CD4-positive, alpha-beta memory T cell (primary cell): ENCODE measurements at places on chromosomes 6 and 20.

GRCh38 chr6:133301835-133302234 is 60.7 kb downstream of the EYA4 start:
- H3K4me1 ChIP-seq = no peaks in the 10 kb centered on the region
- no peak overlapping the region for H3K4me3 ChIP-seq
- H3K27me3 ChIP-seq = no peaks in the 10 kb centered on the region
- H3K27ac ChIP-seq = no peak overlapping the region

- H3K27ac ChIP-seq = no peak overlapping the region
- H3K27me3 ChIP-seq = no peaks in the 10 kb centered on the region
- H3K36me3 ChIP-seq = no peaks in the 10 kb centered on the region
- peaks cover 7% of the 10 kb centered on the region for H3K4me1 ChIP-seq
These were observed 147.3 kb downstream of the TTLL2 start for GRCh38 chr6:167472148-167472547.

DNA sequence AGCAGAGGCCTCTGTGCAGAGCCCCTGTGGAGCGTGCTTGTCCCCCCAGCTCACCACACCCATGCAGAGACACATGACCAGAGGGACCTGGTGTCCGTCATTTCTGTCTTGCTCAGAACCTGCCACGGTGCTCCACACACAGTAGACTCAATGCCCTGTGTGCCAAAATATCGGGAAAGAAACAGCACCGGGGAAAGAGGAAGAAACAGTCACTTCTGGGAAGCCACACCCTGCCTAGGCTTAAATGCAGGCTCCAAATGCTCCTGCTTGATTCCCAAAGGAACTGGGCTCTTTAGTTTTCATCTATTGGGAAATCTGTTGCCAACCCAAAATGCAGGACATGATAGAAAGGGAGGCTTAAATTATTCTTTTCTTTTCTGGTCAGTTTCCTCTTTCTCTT is 503.9 kb downstream of the CD83 start:
- H3K27me3 ChIP-seq = no peaks in the 10 kb centered on the region
- peaks cover 7% of the 10 kb centered on the region for H3K4me1 ChIP-seq
- no peak overlapping the region for H3K4me3 ChIP-seq

GRCh38 chr6:148969603-148970061 is 222.8 kb downstream of the UST start:
- H3K27ac ChIP-seq = no peak overlapping the region
- no peaks in the 10 kb centered on the region for H3K4me1 ChIP-seq
- H3K27me3 ChIP-seq = no peaks in the 10 kb centered on the region
- DNase-seq = no peak

GRCh38 chr6:123879749-123880148 is 76.1 kb downstream of the NKAIN2 start:
- H3K27me3 ChIP-seq = no peaks in the 10 kb centered on the region
- no peak overlapping the region for H3K27ac ChIP-seq
- no peak overlapping the region for H3K4me3 ChIP-seq

DNA sequence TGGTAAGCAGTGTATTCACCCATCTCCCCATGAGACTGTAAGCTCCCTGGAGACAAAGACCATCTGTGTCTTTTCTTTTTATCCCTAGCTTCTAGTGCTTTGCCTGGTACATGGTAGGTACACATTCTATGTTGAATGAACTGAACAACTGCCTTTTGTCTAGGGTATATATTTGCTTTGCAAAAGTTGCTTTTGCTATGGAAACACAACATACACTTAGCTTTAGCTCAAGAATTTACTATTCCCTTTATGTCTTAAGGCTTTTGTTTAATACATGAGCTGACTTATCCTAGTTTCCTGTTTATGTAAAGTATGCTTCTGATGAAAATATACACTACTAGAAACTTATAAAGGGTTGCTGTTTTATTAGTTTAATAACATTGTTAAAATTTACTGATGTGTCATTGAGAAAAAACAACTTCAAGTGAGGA is 198.2 kb downstream of the PRL start:
- H3K4me1 ChIP-seq = no peaks in the 10 kb centered on the region
- no peak overlapping the region for H3K27ac ChIP-seq
- no peaks in the 10 kb centered on the region for H3K36me3 ChIP-seq
- DNase-seq = no peak
- no peak overlapping the region for H3K4me3 ChIP-seq
- H3K27me3 ChIP-seq = no peaks in the 10 kb centered on the region

- no peak for DNase-seq
- peaks cover 31% of the 10 kb centered on the region for H3K36me3 ChIP-seq
- H3K4me3 ChIP-seq = no peak overlapping the region
- no peaks in the 10 kb centered on the region for H3K27me3 ChIP-seq
- H3K27ac ChIP-seq = no peak overlapping the region
These were observed 13.0 kb downstream of the NCOA5 start for GRCh38 chr20:46076806-46077205.

DNA sequence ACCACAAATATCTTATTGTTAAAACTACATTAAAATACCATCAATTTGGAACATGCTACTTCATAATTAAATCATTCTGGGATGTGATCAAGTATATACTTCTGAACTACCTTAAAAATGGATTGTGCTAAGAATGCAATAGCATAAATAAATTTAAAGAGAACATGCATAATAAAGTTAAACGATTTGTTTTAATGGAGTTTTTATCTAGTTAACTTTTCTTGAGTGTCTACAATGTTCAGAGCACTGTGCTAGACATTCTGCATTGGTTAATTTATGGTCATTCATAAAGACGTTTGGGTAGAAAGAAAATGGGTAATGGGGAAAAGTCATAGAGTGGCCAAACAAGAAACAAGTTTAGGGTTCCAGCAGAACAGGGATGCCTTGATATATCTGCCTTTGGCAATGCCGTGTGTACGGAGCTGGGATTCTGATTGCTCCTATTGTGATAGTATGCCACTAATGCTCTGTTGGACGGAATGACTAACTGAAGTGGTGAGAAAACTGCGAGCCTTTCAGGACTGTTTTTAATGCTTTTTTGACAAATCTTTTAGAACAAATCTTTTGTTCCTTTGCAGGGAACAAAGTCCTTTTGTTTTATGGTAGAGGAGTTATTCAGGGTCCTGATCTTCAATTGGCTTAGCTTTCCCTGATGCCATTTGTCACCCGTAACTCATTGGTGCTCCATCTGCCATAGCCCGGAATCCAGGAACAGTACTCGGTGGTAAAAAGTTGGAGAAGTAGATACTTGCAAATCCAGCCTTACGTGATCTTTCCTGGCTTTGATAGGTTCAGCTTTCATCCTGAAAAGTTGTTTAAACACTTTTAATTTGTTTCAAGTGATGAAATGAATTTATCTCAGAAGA is 162.6 kb downstream of the BCKDHB start:
- no peak for DNase-seq
- no peaks in the 10 kb centered on the region for H3K36me3 ChIP-seq
- no peaks in the 10 kb centered on the region for H3K27me3 ChIP-seq

GRCh38 chr20:62365814-62366369 is 1.2 kb downstream of the LAMA5 start:
- peaks cover 20% of the 10 kb centered on the region for H3K4me1 ChIP-seq
- no peak for DNase-seq
- H3K27me3 ChIP-seq = peaks cover 18% of the 10 kb centered on the region
- H3K27ac ChIP-seq = no peak overlapping the region

DNA sequence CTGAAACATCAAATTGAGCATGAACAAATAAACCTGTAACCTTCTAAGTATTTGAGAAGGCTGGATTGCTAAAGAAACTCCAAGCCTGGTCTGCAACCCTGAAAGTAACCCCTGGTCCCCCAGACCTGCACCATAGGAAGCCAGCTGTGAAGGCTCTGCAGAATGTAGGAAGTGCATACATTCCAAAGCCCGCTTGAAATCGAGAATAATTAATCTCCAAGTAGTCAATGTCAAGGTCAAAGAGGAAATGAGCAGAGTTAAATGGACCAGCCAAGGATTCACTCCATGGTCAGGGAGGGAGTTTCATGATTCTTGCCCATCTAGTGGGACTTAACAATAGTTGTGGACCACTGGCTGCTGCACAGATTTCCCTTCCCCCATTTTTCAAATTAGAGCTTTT is 107.6 kb upstream of the RNF24 start:
- H3K27me3 ChIP-seq = no peaks in the 10 kb centered on the region
- H3K36me3 ChIP-seq = no peaks in the 10 kb centered on the region
- H3K27ac ChIP-seq = no peak overlapping the region
- no peaks in the 10 kb centered on the region for H3K4me1 ChIP-seq
- H3K4me3 ChIP-seq = no peak overlapping the region

DNA sequence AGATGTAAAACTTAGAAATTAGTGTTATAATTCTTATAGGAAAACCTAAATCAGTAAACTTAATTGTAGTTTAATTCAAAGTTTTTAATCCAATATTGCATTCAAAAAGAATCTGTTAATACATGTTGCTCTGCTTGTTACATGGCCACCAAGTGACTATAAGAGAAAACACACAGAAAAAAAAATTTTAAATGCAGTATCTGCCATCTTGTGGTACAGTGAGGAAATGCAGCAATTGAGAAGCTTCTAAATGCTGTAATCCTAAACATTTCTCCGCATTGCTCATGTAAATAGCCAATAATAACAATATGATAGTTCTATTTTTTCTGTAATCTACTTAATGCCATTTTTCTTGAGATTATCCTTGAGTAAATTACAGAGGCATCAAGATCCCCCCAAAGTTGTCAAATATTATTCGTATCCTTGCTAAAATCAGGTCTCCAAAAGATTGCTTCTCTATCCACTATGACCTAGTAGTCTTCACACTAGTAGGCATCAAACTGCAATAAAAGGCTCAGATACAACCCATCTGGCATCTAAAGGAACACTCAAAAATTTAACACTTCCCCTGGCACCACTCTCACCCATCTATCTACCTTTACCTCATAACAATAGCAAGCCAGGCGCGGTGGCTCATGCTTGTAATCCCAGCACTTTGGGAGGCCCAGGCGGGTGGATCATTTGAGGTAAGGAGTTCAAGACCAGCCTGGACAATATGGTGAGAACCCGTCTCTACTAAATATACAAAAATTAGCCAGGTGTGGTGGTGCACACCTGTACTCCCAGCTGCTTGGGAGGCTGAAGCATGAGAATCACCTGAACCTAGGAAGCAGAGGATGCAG is 34.6 kb downstream of the HDAC2 start:
- H3K27ac ChIP-seq = no peak overlapping the region
- no peaks in the 10 kb centered on the region for H3K4me1 ChIP-seq
- no peaks in the 10 kb centered on the region for H3K27me3 ChIP-seq
- peak; percentile 21 for DNase-seq

DNA sequence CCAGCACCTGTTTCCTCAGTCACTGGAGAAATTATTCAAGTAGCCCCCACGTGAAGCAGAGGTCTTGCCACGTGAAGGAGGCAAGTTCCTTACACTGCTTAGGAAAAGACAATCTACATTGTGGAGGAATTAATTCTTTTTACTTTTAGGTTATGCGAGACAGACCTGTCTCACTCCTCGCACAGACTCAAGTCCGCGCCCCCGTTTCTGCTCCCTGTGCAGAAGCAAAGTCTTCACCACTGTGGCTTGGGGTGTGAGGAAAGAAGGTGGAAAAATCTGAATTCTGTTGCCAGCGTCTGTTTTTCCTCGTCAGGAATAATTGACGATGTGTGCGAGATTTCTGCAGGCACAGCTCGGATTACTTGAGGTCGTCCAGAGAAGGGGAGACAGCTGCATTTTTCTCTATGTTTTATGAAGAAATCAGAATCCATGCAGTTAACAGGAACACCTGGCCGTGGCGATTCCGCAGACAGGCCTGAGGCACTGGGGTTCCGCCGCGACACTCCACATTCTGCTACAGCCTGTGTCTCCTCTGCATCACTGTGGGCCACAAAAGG is 185.1 kb downstream of the SMOC2 start:
- H3K27ac ChIP-seq = no peak overlapping the region
- DNase-seq = no peak
- no peaks in the 10 kb centered on the region for H3K27me3 ChIP-seq
- no peaks in the 10 kb centered on the region for H3K36me3 ChIP-seq
- H3K4me3 ChIP-seq = no peak overlapping the region
- H3K4me1 ChIP-seq = no peaks in the 10 kb centered on the region

DNA sequence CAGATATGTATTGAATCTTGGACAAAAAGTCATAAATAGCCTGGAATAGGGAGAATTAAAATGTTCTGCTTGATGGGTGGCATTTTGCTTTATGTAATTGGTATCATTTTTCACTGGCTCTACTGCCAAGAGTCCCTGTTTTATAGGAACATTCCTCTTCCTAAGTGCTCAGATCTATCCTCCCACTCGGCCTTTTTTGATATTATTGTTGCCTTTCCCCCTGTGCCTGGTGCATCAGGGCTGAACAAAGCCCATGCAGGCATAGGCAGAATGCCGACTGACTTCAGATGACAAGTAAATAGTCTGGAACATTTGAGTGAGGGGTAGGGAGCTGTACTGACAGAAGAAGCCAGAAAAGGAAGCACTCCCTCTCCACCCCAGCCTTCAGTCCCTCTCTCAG is 127.0 kb downstream of the PKHD1 start:
- no peaks in the 10 kb centered on the region for H3K4me1 ChIP-seq
- DNase-seq = no peak
- no peaks in the 10 kb centered on the region for H3K36me3 ChIP-seq
- no peaks in the 10 kb centered on the region for H3K27me3 ChIP-seq

GRCh38 chr20:40945754-40946450 is 82.7 kb upstream of the TOP1 start:
- H3K27me3 ChIP-seq = no peaks in the 10 kb centered on the region
- no peak for DNase-seq
- no peaks in the 10 kb centered on the region for H3K36me3 ChIP-seq
- no peak overlapping the region for H3K4me3 ChIP-seq
- H3K27ac ChIP-seq = no peak overlapping the region

DNA sequence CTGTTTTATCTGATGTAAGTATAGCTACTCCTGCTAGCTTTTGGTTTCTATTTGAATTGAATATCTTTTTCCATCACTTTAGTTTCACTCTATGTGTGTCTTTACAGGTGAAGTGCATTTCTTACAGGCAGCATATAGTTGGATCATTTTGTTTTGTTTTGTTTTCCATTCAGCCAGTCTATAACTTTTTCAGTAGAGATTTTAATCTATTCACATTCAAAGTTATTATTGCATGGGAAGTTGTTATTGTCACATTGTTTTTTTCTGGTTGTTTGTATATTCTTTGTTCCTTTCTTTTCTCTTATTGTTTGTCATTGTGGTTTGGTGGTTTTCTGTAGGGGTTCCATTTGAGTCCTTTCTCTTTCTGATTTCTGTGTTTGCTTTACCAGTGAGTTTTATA is 151.2 kb downstream of the PDE10A start:
- no peaks in the 10 kb centered on the region for H3K27me3 ChIP-seq
- DNase-seq = no peak
- no peaks in the 10 kb centered on the region for H3K36me3 ChIP-seq

- H3K36me3 ChIP-seq = no peaks in the 10 kb centered on the region
- H3K4me1 ChIP-seq = peaks cover 17% of the 10 kb centered on the region
These were observed 1.5 kb downstream of the FAM135A start for GRCh38 chr6:70414813-70415212.

GRCh38 chr6:24484657-24485323 is 4.6 kb downstream of the GPLD1 start:
- H3K27me3 ChIP-seq = no peaks in the 10 kb centered on the region
- no peak for DNase-seq
- H3K4me1 ChIP-seq = no peaks in the 10 kb centered on the region
- no peak overlapping the region for H3K4me3 ChIP-seq
- no peak overlapping the region for H3K27ac ChIP-seq
